ENCODE measurements at places on chromosomes 5 and 9.

DNA sequence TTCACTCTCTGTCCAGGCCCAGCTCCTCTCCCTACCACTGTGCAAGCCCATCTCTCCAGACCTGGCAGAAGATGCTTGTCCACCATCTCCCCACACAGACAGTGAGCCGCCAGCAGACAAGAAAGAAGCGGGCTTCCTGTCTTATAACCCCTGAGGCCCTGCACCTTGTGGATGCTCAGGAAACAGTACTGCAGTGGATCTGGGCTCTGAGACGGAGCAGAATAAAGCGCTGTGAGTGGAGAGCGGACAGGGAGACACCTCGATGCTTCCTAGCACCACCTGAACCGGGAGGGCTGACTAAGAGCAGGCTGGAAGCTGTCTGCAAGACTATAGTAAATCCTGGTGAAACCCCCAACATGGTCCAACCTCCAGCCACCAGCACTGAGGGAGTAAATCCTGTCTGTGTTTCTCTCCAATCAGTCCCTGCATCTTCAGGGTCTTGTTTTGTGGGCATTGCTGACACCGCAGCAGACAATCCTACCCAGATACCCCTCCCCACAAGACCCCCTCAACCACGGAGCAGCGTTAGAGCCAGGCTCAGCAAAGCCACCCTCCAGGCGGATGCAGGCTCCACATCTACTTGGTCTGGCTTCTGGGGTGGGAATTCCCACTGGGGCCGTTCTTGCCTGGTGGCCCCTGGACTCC, 18.7 kb downstream of the ORM2 start:
- no peak for DNase-seq

GRCh38 chr9:13443346-13444244, 164.1 kb upstream of the MPDZ start:
- no peak for DNase-seq

- DNase-seq: no peak
Observed at GRCh38 chr9:80094176-80094771, 522.5 kb downstream of the TLE4 start.

DNA sequence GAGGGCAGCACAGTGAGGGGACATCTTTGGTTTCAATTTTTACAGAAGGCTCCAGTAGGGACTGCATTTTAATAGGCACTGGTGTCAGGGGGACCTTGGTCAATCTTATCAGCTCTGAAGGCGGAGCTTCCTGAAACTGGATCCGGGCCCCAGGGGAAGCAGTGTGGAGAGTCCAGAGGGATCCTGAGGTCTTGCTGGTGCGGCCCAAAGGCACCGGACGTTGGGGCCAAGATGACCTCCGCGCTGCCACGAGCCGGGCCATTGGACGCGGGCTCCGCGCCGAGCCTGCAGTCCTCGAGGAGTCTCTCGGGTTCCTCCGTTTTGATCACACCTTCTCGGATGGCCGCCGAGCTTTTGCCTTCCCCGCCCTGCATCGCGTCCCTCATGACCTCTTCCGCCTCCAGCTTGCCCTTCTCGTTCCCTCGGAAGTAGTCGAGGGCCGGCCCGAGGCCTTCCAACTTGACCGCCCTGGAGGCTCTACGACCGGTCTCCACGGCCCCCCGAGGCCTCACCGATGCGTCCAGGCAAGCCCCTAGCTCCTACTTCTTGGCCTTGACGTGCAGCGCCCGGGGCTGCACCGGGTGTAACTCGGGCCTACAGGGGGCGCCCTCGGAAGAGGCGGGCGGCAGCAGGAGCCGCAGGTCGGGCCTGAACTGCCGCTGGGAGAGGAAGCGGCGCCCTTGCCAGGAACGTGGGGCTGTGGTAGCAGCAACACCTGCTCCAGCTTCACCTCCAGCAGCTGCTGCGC, 18.8 kb downstream of the C5orf52 start:
- DNase-seq: no peak

GRCh38 chr5:127472700-127473099, 44.7 kb upstream of the PRRC1 start:
- no peak for DNase-seq

GRCh38 chr9:31045810-31046209, 1338.6 kb upstream of the ACO1 start:
- DNase-seq: no peak

- DNase-seq: no peak
Observed at GRCh38 chr9:20580673-20581072, 41.6 kb downstream of the MLLT3 start.

- no peak for DNase-seq
Observed at GRCh38 chr9:118230329-118230728, 526.1 kb downstream of the TLR4 start.

DNA sequence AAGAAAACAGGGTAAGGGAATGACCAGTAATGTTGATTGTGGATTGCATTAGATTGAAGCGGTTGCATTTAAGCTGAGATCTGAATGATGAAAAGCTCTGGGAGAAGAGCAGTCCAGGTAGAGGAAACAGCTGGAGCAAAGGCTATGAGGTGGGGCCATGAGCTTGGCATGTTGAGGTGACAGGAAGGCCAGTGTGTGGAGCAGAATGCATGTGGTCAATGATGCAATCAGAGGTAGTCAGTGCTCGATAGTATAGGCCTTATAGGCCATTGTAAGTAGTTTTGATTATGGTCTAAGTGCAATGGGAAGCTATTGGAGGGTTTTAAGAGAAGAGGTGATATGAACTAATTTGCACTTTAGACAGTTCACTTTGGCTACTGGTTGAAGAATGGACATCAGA, 270.4 kb downstream of the ARHGAP26 start:
- DNase-seq: no peak

- DNase-seq: no peak
Observed at GRCh38 chr5:110345623-110346022, 380.8 kb downstream of the TMEM232 start.

DNA sequence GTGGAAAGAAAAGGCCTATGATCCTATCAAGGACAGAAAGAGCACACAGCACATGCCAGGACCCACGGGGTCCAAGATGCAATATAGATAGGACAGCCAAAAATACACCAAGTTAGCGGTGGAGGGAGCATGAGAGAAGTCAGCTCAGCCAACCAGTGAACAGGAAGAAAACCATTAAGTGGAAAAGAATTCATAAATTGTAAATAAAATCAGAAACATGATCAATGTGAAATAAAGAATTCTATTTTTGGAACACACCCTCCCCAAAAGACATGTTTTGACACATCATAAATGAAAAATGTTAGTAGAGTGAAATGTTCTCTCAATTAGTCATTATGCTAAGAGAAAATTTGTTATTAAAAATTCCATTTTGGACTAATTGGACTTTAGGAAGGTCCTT, 35.6 kb downstream of the ATPSCKMT start:
- no peak for DNase-seq

GRCh38 chr9:132456241-132456640, 46.2 kb downstream of the CFAP77 start:
- no peak for DNase-seq

DNA sequence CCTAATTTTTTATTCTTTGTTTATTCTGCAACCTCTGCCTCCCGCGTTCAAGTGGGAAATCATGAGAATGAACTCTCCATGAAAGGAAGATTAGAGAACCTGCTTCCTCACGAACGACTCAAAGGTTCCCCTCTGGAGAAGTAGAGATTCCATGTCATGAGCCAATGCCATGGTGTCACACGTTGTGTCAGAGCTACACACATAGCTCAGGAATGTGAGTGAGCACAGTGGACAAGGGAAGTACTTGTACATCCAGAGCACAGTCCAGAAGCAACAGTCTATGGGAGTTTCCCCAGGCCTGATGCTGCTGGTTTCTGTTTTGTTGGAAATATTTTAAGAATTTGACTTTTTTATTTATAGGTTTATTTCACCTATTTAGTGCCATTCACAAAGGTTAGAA, 26.8 kb upstream of the PPP2CA start:
- no peak for DNase-seq

DNA sequence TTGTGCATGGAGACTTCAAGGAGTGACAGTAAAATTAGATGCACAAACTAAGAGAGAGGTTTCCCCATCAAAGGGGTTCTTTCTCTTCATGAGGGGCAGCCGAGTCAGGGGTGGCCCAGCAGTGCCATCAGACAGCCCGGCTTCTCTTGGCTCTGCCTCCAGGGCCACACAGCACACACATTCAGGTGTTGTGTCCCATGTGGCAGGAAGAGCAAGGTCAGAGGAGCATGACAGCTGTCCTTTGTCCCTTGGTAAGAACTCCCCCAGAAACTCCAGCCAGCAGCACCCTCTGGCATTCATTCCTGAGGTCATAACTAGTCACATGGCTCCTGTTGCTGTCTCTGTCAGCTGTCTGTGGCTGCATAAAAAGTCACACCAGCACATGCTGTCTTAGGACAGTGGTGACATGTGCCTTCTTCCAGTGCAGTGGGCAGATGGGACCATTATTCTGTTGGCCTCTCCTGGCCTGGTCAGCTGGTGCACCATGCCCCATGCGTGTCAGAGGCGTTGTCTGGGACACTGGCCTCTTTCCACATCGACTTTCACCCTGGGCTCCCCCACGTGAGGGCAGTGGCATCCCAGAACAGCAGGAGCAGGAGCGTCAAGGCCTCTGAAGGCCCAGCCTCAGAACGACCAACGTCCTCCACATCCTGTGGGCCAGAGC, 78.4 kb upstream of the OTULINL start:
- DNase-seq: no peak

DNA sequence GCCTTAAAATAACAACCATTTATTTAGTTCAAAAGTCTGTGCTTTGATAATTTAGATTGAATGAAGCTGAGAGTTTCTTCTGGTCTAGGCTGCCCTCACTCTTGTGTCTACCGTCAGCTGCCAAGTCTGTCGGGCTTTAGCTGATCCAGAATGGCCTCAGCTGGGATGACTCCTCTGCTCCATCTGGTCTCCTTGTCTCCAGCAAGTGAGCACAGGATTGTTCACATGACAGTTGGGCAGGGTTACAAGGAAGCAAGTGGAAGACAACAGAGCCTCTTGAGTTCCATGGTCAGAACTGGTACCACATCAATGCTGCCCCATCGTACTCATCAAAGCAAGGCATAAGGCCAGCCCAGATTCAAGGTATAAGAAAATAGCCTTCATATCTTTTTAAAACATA, 9.0 kb downstream of the HTR1A start:
- DNase-seq: no peak

DNA sequence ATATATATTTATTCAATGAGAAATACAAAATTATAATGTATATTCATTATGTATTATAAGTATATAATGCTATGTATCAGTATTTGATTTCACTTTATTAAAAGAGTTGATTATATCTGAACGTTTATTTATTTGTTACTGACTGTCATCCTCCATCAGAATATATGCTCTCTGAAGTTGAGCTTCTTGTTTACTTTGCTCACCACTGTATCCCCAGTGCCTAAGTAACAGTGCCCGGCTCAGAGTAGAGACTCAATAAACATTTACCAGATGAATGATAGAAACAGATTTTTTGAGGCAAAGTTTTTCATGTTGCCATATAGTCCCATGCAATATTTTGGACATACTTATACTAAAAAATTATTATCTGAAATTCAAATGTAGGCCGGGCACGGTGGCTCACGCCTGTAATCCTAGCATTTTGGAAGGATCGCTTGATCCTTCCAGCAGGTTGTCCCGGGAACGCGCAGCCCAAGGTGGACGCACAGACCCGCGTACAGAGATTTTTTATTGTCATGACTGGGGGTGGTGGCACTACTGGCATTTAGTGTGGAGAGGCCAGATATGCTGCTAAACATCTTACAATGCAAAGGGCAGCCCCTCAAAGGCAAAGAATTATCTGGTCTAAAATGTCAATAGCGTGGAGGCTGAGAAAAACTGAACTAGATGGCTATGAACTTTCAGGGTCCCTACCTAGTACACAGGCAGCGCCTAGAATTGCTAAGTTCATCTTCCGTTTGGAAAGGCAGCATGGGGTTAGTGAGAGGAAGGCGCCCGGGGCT, 761 bp upstream of the DNAJC25 start:
- DNase-seq: no peak

GRCh38 chr5:31635446-31635845, 3.5 kb upstream of the PDZD2 start:
- no peak for DNase-seq

- DNase-seq: no peak
Observed at GRCh38 chr9:87497604-87498045, at the start of gene DAPK1. DAPK1 (plus strand) TSS chr9:87497867; CDS start chr9:87499078, 1,211 bp downstream.

DNA sequence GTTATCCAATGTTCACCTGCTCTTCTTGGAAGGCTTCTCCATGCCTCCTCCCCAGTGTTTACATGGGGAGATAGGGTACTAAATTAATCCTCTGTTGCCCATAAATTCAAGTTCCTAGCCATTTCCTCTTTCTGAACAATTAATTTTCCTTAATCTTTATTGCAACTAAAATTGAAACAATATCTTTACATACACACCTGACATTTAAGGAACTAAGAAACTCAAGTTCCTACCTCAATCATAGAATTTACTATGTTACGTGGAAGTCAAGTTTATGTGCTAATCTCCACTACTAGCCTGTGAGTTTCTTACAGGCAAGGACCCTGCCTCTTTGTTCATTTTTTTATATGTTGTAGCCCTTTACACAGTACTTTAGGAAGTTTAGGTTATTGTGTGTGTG, 10.1 kb upstream of the ADRB2 start:
- DNase-seq: no peak

DNA sequence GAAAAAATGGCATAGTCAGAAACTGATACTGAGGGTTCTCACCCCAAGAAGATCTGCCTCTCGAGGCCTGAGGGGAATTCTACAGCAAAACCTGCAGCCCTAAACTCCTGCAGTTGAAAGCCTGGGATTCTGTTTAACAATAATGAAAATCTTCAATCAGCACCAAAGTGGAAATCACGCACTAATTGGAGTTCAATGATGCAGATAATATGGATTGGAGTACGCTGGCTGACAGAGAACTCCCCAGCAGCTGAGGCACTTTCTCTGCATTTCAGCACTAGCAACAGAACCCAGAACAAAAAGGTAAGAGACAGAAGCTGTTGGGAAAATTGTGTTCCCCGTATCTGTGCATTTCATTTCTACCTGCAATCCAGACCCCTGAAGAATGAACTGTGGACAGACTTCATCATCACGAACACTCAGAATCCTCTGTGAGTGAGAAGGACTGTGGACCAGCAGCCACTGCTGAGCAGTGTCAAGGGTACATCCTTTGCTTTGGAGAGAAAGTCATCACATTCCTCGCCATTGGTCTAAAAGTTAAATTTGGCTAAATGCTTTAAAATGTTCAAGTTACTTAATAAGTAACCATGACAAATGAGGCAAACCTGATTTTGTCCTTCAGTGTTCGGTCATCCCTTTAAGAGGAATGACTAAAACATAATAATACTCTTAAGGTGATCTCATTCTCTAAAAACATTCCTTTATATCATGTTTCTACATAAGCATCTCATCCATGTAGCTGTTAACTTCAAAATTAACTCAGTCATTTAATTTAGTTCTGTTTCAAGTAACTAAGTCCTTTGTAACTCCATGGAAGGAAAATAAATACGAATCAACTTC, 126.1 kb downstream of the GAS1 start:
- DNase-seq: no peak

All from stimulated activated CD8-positive, alpha-beta memory T cell treated with anti-CD3 and anti-CD28 coated beads, Interleukin-15, amount 100 ng/mL, for 48 hours (primary cell).